Lung microvascular endothelial cell (primary cell): ENCODE measurements at places on chromosomes 12 and 14. TPM values are rescaled to one million over a fixed set of nuclear protein-coding genes. Genes with fewer than 3 reads are reported as not detected.
A peak's percentile ranks its signal among the peaks of the same experiment; 100 is the strongest.

GRCh38 chr12:54625598-54625997 is 9.1 kb downstream of the LACRT start:
- DNase-seq = no peak

The TC2N gene
- total RNA-seq = 1.7 and 46.2 TPM in 2 replicates

- DNase-seq = no peak
Measured at GRCh38 chr12:94183708-94184379, 35.5 kb downstream of the PLXNC1 start.

DNA sequence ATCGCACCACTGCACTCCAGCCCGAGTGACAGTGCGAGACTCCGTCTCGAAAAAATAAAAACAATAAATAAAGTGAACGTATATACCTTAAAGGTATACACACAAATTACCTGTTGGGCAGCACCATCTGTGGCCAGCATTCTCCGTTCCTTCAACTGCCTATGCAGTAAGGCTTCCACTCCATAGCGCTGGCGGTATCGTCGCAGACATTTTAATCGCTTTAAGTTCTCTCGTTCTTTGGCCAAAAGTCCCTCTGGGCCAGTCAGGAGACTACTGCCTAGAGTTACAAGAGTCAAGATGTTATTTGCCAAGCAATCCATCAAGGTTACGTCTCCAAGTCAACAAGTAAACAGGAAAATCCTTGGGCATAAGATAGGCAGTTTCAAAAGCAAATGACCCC is 13.0 kb downstream of the KANSL2 start:
- no peak for DNase-seq

The LRRIQ1 gene
- under 0.01 TPM in 2 replicates for total RNA-seq

GRCh38 chr12:28787151-28787550 is 361.9 kb upstream of the FAR2 start:
- no peak for DNase-seq

GRCh38 chr12:11150832-11151231 is 16.4 kb upstream of the TAS2R30 start:
- no peak for DNase-seq

The IL25 gene
- not detected in 2 replicates for total RNA-seq

The SLC6A15 gene
- total RNA-seq = 1.3 and 9.3 TPM in 2 replicates

- DNase-seq = peak; percentile 54
Measured at GRCh38 chr14:69050240-69051184, 71.4 kb upstream of the ACTN1 start.
